Lower leg skin (tissue), 4 donors: ENCODE measurements at places on chromosomes 3 and 15.

DNA sequence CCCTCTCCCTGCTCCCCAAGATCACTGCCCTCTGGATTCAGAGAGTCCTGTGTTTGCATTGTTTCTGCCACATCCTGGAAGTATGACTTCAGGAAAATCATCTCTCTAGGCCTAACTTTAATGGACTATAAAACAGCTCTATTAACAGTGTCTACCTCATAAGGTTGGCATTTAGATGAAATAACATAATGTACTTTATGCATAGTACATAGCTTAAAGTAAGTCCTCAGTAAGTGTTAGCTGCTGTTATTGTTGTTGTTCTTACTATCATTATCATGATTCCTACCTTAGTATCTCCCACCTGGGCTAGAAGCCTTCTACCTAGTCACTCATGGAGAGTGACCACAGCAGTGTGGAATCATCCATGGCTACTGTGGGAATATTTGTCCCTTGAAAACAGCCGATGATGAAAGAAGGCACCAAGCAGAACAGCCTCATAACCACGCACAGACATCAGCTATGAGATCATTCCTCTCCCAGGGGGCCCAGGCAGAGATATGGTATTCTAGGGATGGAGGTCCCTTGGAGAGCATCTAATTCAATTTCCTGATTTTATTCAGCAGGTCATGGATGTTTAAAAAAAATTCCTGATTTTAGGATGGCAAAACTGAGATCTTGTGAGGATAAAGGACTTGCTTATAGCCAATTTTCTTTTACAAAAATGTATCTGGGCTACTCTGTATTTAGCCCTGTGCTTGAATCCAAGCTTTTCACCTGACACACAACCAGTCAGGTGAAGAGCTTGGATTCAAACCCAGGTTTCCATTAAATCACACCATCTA is 1.9 kb downstream of the FSD2 start:
- no peak for DNase-seq

GRCh38 chr3:52020796-52021195 is 25.1 kb upstream of the RPL29 start:
- no peak for DNase-seq

DNA sequence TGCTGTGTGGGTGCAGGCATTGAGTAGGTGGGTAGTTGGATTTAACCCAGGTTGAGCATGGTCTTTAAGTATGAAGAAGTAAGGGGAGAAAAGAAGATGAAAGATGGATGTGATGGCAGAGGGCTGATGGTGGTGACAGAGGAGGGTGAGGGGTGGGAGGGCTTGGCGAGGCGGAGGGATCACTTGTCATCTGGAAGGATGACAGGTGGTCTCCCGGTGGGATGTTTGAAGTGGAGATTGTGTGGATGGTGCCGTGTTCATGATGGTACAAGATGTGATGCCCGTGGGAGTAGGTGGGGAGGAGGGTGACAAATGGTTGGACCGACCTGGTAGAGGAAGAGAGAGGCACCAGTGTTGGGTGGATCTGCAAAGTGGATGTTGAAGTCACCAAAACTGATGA is 208.8 kb downstream of the RPLP1 start:
- no peak for DNase-seq

GRCh38 chr3:147400111-147400510 is 6.2 kb downstream of the ZIC4 start:
- no peak for DNase-seq
